ENCODE measurements at places on chromosomes 11 and 22.

DNA sequence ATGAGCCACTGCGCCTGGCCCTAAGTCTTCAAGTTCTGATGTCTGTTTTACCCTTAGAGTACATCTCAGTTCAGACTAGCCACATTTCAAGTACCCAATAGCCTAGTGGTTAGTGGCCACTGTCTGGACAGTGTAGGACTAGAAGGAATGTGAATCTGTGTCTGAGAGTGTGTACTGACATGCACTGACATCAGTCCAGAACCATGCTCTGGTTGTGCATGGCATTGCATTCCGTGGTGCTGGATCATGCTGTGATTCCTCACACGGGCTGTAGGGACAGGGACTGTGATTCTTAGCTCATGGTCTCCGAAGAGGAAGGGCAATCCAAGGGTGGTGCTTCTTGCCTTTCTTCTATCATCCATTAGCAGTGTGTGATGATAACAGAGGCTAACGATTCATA lies 41.1 kb downstream of the AMOTL1 start:
- no peak for ATAC-seq

- no peak for ATAC-seq
Observed at GRCh38 chr11:34595960-34596644, 24.8 kb upstream of the EHF start.

DNA sequence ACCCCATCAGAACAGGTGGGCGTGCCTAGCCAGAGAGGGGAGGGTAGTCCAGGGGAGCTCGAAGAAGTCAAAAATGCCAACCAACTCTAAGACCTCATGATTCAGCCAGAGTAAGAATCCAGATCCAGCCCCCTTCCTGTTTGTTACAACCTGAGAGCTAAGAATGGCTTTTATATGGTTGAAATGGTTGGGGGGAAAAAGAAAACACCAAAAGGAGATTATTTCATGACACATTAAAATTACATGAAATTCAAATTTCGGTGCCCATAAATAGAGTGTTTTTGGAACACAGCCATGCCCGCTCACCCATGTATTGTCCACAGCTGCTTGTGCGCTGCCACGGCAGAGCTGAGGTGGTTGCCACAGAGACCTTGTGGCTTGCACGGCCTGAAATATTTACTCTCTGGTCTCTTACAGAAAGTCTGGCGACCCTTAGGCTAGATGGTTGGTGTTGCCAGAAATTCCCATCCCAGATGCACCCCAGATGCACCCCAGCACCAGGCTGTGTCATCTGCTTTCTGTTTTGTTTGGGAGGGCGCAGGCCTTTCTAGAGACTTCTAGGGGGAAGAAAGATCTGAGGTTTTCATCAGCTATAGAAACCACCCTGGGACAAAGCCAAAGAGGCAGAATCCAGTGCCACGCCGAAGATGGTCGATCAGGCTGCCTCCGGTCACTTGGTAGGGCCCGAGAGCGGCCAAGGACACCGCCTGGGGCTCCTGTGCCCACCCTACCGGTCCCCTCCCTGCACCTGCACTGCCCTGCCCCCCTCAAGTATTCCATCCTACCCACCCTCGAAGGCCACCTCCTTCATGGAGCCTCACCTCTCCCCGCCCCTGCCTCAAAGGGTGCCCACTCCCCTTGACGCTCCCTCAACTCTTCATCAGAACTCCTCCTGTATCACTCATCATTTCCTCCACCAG lies 80.2 kb downstream of the DSCAML1 start:
- no peak for ATAC-seq

DNA sequence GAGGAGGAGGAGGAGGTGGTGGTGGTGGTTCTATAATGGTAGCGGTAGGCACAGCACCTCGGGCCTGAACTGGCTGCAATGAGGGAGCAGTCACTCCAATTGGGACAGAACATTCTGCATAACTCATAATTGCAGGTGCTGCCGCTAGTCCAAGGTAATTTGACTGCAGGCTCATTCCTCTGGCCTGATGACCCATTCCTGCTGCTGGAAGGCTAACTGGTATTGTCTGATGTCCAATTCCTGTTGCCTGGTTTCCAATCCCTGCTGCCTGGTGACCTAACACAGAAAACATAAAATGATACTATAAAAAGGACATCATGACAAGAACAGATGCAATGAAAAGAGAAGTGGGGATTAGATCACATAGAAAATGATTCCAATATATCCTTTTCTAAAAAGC lies 7.9 kb upstream of the AGBL2 start:
- no peak for ATAC-seq

GRCh38 chr22:38110863-38111852 lies 674 bp upstream of the BAIAP2L2 start:
- ATAC-seq: no peak
